ENCODE measurements at places on chromosomes 16 and 17. TPM values are rescaled to one million over a fixed set of nuclear protein-coding genes. Genes with fewer than 3 reads are reported as not detected.

The ZSCAN10 gene
- total RNA-seq = not detected

The ICAM2 gene
- 38.8 TPM for total RNA-seq

- DNase-seq = no peak
Measured at GRCh38 chr16:28842696-28843095, 3.5 kb downstream of the TUFM start.

DNA sequence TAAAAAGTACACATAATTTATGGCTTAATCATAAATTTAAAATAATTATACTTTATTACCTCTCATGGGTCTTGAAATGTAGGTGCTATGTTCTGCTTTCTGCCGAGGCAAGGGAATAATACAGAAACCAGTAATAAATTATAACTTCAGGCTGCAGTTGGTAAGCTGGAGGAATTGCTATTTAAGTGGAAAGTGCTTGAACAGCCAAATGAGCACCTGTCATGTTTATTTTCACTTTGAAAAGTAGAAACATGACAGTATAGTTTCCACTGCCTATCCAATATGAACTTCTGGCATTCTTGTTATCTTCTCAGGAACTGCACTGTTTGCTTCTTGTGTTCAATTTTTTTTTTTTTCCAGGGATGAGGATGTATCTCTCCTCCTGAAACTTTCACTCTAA lies 146.0 kb downstream of the FTO start:
- no peak for DNase-seq

GRCh38 chr16:56964243-56965148 lies 2.7 kb downstream of the CETP start:
- DNase-seq = peak; percentile 92

- DNase-seq = no peak
Measured at GRCh38 chr17:8100111-8100510, 12.6 kb upstream of the ALOX12B start.

- DNase-seq = peak; percentile 20
Measured at GRCh38 chr17:16935786-16936185, 36.1 kb downstream of the TNFRSF13B start.

GRCh38 chr17:14157822-14158221 lies 78.8 kb downstream of the CDRT15 start:
- no peak for DNase-seq

DNA sequence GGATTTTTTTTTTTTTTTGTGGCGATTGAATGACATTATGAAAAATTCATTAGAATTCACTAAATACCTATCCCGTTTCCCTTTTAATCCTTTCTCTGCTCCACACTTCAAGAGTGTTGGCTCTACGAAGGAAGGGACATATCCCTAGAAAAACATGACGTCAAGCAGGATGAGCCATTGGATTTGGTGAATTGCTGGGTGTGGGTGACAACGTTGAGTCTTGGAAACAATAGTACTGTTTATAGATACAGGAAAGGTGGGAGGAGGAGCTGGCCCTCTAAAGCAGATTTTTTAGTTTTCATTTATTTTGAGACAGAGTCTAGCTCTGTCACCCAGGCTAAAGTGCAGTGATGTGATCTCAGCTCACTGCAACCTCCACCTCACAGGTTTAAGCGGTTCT lies 167.6 kb upstream of the FAM20A start:
- no peak for DNase-seq

DNA sequence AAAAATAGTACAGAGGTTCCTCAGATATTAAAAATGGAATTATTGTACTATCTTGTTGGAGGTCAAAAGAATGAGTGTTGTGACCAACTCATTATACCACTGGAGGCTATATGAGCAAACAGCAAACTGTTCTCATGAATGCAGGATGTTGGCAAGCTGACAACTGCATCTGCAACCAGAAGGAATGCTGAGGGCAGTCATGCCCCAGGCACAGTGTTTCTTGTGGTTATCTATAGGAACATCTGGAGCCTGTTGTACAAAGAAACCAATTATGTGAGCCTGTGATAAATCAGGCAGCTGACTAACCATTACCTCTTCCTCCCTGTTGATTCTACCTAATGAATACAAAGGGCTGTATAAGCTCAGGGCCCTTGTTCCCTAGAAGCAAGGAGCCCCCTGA lies 2057.1 kb downstream of the TP53TG3F start:
- no peak for DNase-seq

- no peak for DNase-seq
Measured at GRCh38 chr16:76583466-76583865, 306.3 kb downstream of the CNTNAP4 start.

- DNase-seq = no peak
Measured at GRCh38 chr17:72565006-72565405, 444.2 kb downstream of the SOX9 start.

DNA sequence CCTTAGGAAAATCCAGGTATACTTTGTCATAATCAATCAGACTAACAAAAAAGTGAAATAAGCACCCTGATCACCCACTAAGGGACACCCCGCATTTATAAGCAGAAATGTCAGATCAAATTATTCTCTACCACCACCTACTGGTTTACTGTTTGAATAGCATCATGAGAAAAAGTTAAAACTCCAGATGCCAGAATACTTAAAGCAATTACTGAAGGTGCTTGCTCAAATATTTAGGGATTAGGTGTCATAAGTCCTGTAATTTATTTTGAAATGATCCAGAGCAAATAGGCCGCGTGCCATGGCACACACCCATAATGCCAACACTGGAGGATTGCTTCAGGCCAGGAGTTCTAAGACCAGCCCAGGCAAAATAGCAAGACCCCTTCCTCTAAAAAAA lies 2.3 kb downstream of the TOP2A start:
- DNase-seq = no peak

GRCh38 chr17:4365103-4365627 lies 1.3 kb downstream of the UBE2G1 start:
- DNase-seq = peak; percentile 96

- DNase-seq = no peak
Measured at GRCh38 chr17:67183531-67183930, 61.5 kb downstream of the HELZ start.

- no peak for DNase-seq
Measured at GRCh38 chr17:27547301-27547683, 83.7 kb upstream of the LGALS9 start.
